Endothelial cell of coronary artery (primary cell): ENCODE measurements at places on chromosomes 2 and 18. TPM values are rescaled to one million over a fixed set of nuclear protein-coding genes. Genes with fewer than 3 reads are reported as not detected.

The L3MBTL4 gene
- total RNA-seq = not detected in 2 replicates

The CFAP221 gene
- total RNA-seq = 0.19 TPM in 1 of 2 replicates, not detected in the other

The KCNK3 gene
- not detected in 2 replicates for total RNA-seq

The MCFD2 gene
- total RNA-seq = 171 and 186 TPM in 2 replicates

The PCBP1 gene
- 29.7 and 44.0 TPM in 2 replicates for total RNA-seq

The CMPK2 gene
- total RNA-seq = 1.1 and 1.5 TPM in 2 replicates

The FAHD2A gene
- total RNA-seq = 32.8 and 34.1 TPM in 2 replicates

The CDKL4 gene
- total RNA-seq = 0.56 and 0.81 TPM in 2 replicates

The PAIP2B gene
- total RNA-seq = 0.54 and 0.85 TPM in 2 replicates

The PDE1A gene
- under 0.01 and 2.4 TPM in 2 replicates for total RNA-seq

The GCG gene
- not detected in 2 replicates for total RNA-seq

The RUFY4 gene
- total RNA-seq = not detected in 2 replicates

The CNRIP1 gene
- total RNA-seq = 29.9 and 43.5 TPM in 2 replicates

The NCKAP5 gene
- 0.27 and 0.38 TPM in 2 replicates for total RNA-seq

The SERPINB13 gene
- total RNA-seq = not detected in 2 replicates
